Dorsolateral prefrontal cortex (tissue), 122 donors: ENCODE measurements at places on chromosomes 7 and 10.

DNA sequence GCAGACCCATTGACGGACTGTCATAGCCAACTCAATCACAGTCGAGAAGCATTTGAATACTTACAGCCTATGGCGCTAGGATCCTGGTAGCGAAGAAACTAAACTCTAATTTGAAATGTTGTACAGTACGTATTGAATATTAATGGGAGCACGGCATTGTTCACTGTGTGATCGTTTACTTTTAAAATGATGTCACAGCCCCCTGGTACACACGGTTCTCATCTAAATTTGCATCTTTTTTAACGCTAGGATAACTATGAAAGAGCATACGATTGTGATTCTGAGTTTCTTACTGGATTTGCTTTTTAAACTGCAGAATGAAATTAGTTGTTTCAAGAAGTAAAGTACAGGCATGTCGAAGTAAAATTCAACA is 895 bp upstream of the NAPEPLD start:
- no peak for DNase-seq

DNA sequence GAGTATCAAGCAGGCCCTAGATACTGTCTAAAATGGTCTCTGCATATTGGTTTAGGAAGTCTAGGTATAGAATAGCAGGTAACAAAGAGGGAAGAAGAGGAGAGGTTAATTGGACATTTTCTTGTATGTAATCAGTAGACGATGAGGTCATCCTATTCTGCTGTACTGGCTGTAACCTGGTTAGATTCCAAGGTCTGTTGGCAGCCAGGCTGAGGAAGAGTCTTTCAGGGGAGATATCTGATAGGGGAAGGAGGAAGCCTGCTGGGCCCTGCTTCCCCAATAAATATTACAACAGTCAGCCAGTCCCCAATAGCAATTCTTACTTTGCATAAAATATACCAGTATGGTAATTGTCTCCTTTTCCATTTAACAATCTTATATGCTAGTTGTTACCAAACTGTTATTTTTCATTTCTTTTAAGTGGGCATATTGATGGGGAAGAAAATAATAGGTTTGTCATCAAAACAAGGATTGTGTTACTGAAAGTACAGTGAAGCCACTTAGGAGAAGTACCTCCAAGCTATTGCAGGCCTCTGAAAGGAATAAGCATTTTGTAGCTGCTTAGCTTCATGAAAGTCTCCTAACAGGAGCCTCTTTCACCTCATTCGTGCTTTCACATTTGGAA is 186.4 kb downstream of the LRRC4 start:
- DNase-seq: no peak

- DNase-seq: peak; percentile 78
Measured at GRCh38 chr10:72328045-72328828, 26.5 kb downstream of the DNAJB12 start.

DNA sequence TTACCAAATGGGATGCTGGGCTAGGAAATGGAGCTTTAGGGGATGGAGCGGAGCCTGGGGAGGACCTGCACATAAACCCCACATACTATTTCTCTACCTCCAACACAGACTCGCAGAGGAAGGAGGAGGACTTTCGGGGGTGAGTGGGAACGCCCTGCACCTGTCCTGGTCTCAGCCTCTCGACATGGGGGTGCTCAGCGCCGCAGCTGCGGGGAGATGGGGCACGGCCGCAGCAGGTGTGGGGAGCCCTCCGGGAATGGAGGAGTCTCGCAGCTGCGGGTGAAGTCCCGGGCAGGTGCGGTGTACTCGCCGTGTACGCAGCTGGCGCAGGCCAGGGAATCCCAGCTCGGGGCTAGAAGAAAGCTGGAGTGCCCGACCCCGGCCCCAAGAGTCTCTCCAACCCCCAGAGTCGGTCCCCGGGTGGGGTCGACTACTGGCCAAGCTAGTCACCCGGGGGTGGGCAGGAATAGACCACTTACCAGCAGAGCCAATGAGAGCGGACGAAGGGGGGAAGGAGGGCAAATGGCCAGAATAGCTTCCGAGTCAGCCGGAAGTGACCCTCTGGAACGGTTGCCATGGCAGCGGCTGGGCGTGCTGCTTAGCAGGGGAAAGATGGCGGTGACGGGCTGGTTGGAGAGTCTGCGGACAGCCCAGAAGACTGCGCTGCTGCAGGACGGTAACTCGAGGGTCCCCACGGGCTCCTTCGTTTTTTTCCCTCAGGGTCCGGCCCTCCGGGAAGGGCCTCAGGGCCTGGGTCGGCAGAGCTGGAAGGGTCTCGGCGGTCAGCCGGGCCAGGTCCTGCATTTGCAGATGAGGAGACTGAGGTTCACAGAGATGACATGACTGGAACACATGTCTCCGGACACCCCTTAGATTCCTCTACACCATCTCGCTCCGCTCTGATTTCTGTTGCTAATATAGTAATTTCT is at the start of the genes DPCD and POLL:
DPCD (plus strand) TSS at position 597 of the 929 bp plus-strand sequence; CDS start at position 613, 16 bp downstream.
POLL (minus strand) TSS at position 533 of the 929 bp plus-strand sequence. CDS start 897 bp downstream, outside the sequence.
- DNase-seq: peak; percentile 97

DNA sequence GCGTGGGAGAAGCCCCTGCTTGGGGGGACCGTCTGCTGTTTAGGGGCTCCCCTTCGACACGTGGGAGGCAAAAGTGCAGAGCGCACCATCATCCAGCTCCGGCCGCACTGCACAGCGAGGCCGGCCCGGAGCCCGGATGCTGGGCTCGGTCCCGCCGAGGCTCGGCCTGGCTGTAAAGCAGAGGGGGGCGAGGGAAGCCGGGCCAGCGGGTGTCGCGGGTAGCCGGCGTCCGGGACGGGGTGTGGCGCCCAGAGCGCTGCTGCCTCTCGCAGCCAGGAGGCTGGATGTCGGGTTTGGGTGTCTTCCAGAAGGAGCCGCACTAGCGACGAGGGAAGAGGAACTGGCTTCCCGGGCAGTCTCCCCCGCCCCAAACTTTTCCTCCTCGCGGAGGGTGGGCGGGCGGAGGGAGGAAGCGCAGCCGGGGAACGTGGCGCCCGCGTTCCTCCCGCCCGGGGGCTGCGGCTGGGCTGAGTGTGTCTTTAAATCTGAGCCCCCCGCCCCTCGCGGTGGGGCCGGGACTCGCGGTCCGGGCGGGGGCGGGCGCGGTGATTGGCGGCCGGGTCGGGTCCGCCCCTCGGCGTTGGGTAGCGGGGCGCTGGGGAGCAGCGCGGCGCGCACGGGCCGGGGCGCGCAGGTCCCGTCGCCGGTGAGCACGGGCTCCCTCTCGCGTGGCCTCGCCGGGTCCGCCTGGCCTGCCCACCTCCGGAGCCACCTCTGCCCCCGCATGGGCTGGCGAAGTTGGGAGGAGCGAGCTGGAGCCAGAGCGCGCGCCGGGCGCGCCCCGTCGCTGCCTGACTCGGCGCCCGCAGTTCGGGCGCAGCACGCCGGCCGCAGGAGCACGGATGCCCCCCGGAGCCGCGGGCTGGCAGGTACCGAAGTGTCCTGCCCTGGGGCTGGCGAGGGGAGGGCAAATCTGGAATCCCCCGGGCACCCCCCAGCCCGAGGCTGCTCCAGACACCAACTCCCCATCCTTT is at the start of gene PALD1:
PALD1 (plus strand) TSS at position 577 of the 974 bp plus-strand sequence. CDS start 47,185 bp downstream, outside the sequence.
- no peak for DNase-seq

- DNase-seq: no peak
Measured at GRCh38 chr7:80722616-80723195, 84.3 kb downstream of the CD36 start.

GRCh38 chr10:113142601-113143362 is 192.7 kb downstream of the TCF7L2 start:
- no peak for DNase-seq

GRCh38 chr7:140079121-140079536 is 16.4 kb upstream of the PARP12 start:
- DNase-seq: peak; percentile 62

DNA sequence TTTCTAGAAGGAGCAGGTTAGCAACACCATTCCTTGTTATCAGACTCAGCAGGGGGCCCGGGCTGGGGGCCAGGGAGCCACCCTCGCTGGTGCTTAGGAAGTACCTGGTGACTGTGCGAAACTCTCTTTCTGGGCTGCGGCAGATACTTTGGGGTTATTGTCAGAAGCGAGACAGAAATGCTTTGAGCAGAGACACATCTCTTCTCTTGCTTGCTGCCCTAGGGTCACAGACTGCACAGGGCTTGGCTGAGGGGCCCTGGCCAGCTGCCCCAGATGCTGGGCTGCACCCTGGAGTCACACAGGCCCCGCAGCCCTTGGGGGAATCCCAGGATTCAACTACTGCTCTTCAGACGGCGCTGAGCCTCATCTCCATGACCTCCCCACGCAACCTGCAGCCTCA is 91.9 kb downstream of the WDFY4 start:
- no peak for DNase-seq

GRCh38 chr10:71404503-71405295 is 8.0 kb downstream of the CDH23 start:
- no peak for DNase-seq

DNA sequence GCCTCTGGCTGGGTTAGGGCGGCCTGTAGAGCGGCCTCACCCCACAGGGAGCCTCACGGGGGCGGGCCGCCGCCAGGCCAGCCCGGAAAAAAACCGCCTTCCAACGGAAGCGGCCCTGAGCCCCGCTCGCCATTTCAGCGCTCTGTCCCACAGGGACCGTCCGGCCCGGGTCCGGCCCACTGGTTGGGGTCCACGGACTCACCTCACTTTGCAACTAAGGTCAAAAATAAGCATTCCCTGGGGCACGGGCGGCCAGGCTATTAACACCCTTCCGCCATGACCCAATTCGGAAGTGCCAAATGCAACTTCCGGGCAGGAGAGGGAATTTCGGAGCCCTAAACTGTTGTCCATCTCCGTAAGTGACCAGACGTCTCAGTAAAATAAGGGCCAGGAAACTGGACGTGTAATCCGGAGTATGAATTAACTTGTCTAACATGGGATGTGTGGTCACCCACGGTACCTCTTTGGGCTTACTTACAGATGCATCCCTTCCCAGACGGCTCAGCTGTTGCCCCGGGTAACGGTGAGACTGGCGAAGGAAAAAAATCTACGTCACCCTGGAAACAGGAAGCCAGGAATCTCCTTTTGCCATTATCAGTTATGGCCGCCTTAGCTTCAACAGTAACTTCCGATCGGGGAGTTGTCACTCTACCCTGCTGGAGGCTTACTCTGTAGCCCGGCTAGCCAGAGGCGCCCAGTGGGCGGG is at the start of gene BBIP1:
BBIP1 (minus strand) TSS at position 538 of the 706 bp plus-strand sequence. CDS start 1,023 bp downstream, outside the sequence.
- peak; percentile 90 for DNase-seq

DNA sequence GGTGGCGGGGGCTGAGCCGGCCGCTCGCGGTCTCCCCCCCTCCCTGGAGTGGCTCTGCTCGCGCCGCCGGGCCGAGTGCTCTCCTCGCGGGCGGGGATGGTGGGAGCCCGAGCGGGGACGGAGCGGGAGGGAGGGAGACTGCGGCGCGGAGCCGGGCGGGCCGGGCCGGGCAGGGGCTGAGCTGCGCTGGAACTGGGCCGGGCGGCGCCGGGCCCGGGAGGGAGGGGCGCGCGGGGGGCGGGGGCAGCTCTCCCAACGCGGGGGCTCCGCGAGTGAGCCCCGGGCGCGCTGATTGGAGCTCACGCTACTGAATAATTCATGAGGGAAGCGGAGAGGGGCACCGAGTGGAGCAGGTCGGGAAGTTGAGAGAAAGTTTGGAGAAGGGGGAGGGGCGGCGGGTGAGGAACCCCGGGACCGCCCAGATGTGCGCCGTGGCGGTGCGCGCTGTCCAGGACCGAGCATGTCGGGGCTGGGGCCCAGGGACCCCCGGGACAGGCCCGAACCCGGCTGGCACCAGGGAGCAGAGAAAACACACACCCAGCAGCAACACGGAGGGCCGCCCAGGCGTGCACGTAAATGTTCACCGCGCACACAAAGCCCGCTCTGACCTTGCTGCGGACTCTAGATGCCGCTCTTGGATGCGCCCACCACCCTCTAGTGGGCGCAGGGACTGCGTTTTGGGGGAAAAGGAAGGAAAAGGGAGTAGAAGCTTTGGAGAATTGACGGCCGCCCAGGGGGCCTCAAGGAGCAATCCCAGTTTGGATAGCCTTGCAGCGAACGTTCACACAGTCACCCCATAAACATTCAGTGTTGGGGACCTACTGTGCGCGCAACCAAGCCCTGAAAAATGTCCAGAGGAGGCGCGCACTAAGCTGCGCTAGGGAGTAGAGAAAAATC is at the start of gene EPHB4:
EPHB4 (minus strand) TSS at position 194 of the 897 bp plus-strand sequence. CDS start 493 bp downstream, outside the sequence.
- no peak for DNase-seq

DNA sequence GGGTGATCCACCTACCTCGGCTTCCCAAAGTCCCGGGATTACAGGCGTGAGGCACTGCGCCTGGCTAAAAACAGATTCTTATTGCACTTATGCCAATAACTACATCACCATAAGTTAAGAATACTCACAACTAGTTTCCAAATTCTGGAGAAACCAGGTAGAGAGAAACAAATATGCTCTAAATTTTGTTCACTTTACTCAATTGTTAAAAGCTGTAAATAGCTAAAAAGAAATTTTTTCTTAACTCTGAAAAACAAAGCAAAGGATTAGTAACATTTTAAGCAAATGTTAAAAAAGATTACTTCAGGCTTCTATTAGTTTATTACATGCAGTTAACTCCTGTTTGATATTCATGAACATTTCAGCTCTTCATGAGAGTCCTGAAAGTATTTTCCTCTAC is 28.3 kb upstream of the ZMIZ2 start:
- no peak for DNase-seq

- no peak for DNase-seq
Measured at GRCh38 chr10:118522791-118523498, 72.5 kb downstream of the PRLHR start.

DNA sequence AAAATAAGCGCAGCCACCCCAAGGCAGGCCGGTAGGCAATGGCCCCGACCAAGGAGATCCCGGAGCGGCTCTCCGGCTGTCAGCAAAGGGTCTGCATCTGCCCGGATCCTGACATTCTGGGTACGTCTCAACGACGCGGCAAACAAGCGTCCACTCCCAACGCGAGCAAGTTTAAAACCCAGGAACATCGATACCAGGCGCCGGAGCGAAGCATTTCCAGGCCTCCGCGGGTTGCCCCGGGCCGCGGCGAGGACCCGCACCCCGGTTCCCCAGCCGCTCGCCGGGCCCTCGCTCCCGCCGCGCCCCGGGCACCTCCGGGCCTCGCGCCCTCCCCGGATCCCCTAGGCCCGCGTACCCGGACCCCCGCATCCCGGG is 453 bp downstream of the URGCP start:
- peak; percentile 65 for DNase-seq

GRCh38 chr10:101887775-101888174 is 44.2 kb upstream of the KCNIP2 start:
- no peak for DNase-seq

- DNase-seq: no peak
Measured at GRCh38 chr7:102093599-102094315, 192.9 kb upstream of the SH2B2 start.

DNA sequence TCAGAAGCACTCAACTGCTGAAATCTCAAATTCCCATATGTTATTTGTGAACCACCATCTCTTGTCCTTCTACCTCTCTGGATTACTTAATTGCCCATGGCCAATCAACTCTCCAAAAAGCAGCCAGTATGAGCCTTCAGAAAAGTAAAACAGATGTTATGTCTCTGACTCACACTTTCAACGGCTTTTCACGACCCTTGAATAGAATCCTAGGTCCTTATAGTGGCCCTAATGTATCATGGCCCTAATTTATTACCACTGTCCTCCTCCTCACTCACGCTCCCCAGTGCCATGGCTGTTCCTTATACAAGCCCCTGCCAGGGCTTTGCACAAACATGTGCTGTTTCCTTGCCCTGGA is 20.0 kb downstream of the ZNF438 start:
- no peak for DNase-seq
